Activated B cell treated with CpG ODN at 0.5 μM for 24 hours (primary cell): ENCODE measurements at places on chromosomes 7 and 10. TPM values are rescaled to one million over a fixed set of nuclear protein-coding genes. Genes with fewer than 3 reads are reported as not detected.

DNA sequence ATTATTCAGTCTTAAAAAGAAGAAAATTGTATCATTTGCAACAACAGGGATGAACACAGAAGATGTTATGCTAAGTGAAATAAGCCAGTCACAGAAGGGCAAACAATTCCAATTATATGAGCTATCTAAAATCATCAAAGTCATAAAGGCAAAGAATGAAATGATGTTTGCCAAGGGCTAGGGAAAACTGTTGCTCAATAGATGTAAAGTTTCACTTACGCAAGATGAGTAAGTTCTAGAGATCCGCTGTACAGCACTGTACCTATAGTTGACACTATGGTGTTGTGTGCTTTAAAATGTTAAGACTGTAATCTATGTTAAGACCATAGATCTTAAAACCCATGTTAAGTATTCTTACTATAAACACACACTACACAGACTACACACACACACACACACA, 904.6 kb upstream of the LRRN3 start:
- H3K4me3 ChIP-seq, result no peak overlapping the region
- no peaks in the 10 kb centered on the region for H3K4me1 ChIP-seq
- no peak for DNase-seq
- H3K27me3 ChIP-seq, result no peaks in the 10 kb centered on the region

- no peaks in the 10 kb centered on the region for H3K4me1 ChIP-seq
- H3K36me3 ChIP-seq, result no peaks in the 10 kb centered on the region
- no peak overlapping the region for H3K27ac ChIP-seq
- no peak for DNase-seq
- H3K4me3 ChIP-seq, result no peak overlapping the region
Measured at GRCh38 chr10:116599991-116600390, 9.2 kb downstream of the PNLIPRP1 start.

DNA sequence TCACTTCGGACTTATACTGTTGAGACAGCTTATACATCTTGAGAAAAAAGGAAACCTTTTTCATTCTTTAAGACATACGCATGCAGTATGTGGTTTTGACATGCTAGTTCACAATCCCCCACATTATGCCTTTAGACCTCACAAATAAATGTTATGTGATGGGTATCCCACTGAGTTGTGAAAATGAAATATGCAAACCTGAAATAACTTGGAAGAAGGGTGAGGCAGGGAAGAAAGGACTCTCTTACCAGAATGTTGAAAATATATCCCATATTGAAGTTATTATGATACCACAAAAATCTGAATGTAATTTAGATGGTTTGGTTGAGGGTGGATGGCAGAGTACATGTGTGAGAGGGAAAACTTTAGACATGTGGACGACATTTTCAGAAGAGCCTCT, 379.8 kb downstream of the BBS9 start:
- DNase-seq, result no peak
- no peaks in the 10 kb centered on the region for H3K27me3 ChIP-seq
- no peaks in the 10 kb centered on the region for H3K4me1 ChIP-seq

DNA sequence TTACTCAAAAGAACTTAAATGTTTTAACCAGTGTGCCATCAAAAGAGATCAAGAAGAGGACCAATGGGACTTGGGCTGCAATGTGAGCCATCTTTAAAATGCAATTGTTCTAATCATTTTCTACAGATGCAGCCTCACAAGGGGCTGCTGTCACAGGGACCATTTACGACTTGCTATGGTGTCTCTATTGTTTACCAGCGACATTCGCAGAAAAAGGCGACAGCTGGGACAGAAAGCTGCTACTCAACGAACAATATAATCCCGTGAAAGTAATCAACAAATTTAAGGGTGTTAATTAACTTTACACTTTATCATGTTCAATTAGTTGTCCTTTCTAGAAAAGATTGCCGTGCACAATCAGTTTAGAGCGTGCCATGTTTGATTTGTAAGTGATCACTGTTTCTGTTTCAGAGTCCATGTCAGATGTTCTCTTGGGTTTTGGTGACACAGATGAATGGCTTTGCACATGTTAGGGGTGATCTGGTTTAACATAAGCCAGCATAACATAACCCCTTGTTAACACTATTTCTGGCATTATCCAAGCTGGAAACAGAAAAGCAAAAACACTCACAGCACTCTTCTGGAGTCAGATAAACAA, 110.8 kb downstream of the HIBADH start:
- H3K27me3 ChIP-seq, result no peaks in the 10 kb centered on the region
- no peaks in the 10 kb centered on the region for H3K4me1 ChIP-seq
- DNase-seq, result no peak
- no peaks in the 10 kb centered on the region for H3K36me3 ChIP-seq
- H3K27ac ChIP-seq, result no peak overlapping the region

DNA sequence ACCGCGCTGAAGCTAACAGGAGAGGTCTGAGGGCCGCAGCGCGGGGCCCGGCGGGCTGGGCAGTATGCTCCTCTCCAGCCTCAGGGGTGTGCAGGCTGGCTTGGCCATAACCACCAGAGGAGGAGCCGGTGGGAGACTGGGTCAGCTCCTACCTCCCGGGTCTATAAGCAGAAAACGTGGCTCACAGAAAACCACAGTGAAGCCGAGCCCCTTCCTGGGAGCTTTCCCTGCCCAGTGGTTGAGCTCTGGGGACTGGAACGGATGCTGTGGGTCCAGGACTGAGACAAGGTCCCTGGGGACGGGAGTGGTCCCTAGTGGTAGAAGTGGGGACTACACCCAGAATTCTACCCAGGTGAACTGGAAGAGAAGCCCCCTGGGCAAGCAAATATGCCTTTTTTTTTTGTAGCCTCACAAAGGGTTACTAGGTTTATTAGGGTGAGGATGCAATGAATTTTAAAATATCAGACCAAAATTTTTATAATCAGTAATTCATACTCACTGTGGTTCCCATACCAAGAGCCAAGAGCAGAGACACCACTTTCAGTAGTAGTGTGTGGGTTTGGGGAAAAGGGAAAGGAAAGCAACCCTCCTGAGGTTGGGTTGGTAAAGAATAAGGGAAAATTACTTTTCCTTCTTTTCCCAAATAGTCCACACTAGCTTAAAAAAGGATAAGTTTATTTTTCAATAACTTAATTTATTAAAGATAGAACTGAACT, 67.9 kb upstream of the PRKCQ start:
- no peak overlapping the region for H3K4me3 ChIP-seq
- H3K27me3 ChIP-seq, result peaks cover 6% of the 10 kb centered on the region

- H3K27me3 ChIP-seq, result no peaks in the 10 kb centered on the region
- DNase-seq, result no peak
- H3K4me1 ChIP-seq, result peaks cover 20% of the 10 kb centered on the region
- no peak overlapping the region for H3K27ac ChIP-seq
- H3K4me3 ChIP-seq, result no peak overlapping the region
Measured at GRCh38 chr7:70719125-70719524, 412.8 kb upstream of the GALNT17 start.

GRCh38 chr7:140367528-140367927, 30.8 kb downstream of the SLC37A3 start:
- H3K4me3 ChIP-seq, result no peak overlapping the region
- DNase-seq, result no peak
- H3K4me1 ChIP-seq, result no peaks in the 10 kb centered on the region
- peaks cover 23% of the 10 kb centered on the region for H3K36me3 ChIP-seq
- no peaks in the 10 kb centered on the region for H3K27me3 ChIP-seq

DNA sequence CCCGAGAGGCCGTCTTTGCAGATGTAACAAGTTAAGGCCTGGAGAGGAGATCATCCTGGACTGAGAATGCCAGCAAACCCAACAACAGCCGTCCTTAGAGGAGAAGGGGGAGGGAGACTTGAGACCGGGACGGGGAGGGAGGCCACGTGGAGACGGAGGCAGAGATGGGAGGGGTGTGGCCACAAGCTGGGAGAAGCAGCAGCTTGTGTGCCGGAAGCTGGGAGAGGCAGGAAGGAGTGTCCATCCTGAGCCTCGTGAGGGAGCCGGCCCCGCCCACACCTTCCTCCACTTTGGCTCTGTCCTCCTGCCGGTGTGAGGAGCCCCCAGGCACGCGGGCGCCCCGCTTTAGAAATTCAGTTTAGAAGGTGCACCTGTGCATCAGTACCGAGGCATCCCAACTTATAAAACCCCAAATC, 95.7 kb downstream of the DNAJB6 start:
- no peak overlapping the region for H3K27ac ChIP-seq
- H3K27me3 ChIP-seq, result no peaks in the 10 kb centered on the region
- H3K36me3 ChIP-seq, result no peaks in the 10 kb centered on the region
- H3K4me1 ChIP-seq, result peaks cover 15% of the 10 kb centered on the region
- peak overlapping the region; percentile 53 for H3K4me3 ChIP-seq
- no peak for DNase-seq

- H3K4me1 ChIP-seq, result peaks cover 25% of the 10 kb centered on the region
- H3K27me3 ChIP-seq, result no peaks in the 10 kb centered on the region
- H3K27ac ChIP-seq, result no peak overlapping the region
- no peak for DNase-seq
- H3K36me3 ChIP-seq, result peaks cover 37% of the 10 kb centered on the region
Measured at GRCh38 chr10:13340626-13341376, 7.3 kb downstream of the SEPHS1 start.

- H3K27ac ChIP-seq, result no peak overlapping the region
- no peaks in the 10 kb centered on the region for H3K27me3 ChIP-seq
- no peak overlapping the region for H3K4me3 ChIP-seq
- peaks cover 8% of the 10 kb centered on the region for H3K4me1 ChIP-seq
- no peak for DNase-seq
Measured at GRCh38 chr7:37770838-37771237, 77.6 kb upstream of the NME8 start.

- H3K4me3 ChIP-seq, result no peak overlapping the region
- H3K27ac ChIP-seq, result no peak overlapping the region
- H3K4me1 ChIP-seq, result peaks cover 7% of the 10 kb centered on the region
- no peaks in the 10 kb centered on the region for H3K36me3 ChIP-seq
- no peak for DNase-seq
Measured at GRCh38 chr7:29808075-29808801, 1.9 kb downstream of the WIPF3 start.

DNA sequence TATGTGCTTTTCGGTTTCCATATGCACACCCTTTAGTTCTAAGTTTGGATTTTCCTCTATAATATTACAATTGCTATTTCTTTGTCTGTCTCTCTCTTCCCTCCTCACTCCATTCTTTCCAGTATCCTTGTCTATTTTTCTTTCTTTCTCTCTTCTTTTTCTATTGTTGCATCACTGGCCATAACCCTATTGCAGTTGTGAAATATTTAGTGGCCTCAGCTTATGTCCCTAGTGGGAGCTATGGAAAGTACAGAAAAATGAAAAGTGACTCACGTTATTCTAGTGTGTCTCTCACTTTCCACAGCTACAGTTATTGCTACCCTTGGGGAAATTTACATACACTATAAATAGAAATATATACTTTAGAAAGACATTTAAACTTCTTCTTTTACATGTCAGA, 59.1 kb downstream of the CNTNAP2 start:
- no peaks in the 10 kb centered on the region for H3K36me3 ChIP-seq
- no peak overlapping the region for H3K27ac ChIP-seq
- H3K4me1 ChIP-seq, result no peaks in the 10 kb centered on the region
- DNase-seq, result no peak
- H3K27me3 ChIP-seq, result no peaks in the 10 kb centered on the region
- H3K4me3 ChIP-seq, result no peak overlapping the region

GRCh38 chr10:70498970-70499835, 20.6 kb downstream of the PALD1 start:
- peak overlapping the region; percentile 50 for H3K27ac ChIP-seq
- H3K4me3 ChIP-seq, result no peak overlapping the region
- no peaks in the 10 kb centered on the region for H3K27me3 ChIP-seq
- peaks cover 53% of the 10 kb centered on the region for H3K4me1 ChIP-seq

TLX1 gene
- total RNA-seq, result not detected in 2 replicates

SLC39A12 gene
- not detected in 2 replicates for total RNA-seq

MLXIPL gene
- total RNA-seq, result not detected in 2 replicates

CYP2E1 gene
- total RNA-seq, result 0.64 and 1.1 TPM in 2 replicates

PRKCQ gene
- 0.07 and 0.11 TPM in 2 replicates for total RNA-seq

NEUROD6 gene
- not detected in 2 replicates for total RNA-seq

CREB3L2 gene
- total RNA-seq, result 16.6 and 21.7 TPM in 2 replicates

CALN1 gene
- total RNA-seq, result not detected in 2 replicates

ABI1 gene
- total RNA-seq, result 76.7 and 83.5 TPM in 2 replicates

CRTAC1 gene
- not detected in 2 replicates for total RNA-seq

AGMO gene
- not detected in 2 replicates for total RNA-seq

CPA2 gene
- not detected in 2 replicates for total RNA-seq
